ENCODE measurements at places on chromosomes 11 and 22.

DNA sequence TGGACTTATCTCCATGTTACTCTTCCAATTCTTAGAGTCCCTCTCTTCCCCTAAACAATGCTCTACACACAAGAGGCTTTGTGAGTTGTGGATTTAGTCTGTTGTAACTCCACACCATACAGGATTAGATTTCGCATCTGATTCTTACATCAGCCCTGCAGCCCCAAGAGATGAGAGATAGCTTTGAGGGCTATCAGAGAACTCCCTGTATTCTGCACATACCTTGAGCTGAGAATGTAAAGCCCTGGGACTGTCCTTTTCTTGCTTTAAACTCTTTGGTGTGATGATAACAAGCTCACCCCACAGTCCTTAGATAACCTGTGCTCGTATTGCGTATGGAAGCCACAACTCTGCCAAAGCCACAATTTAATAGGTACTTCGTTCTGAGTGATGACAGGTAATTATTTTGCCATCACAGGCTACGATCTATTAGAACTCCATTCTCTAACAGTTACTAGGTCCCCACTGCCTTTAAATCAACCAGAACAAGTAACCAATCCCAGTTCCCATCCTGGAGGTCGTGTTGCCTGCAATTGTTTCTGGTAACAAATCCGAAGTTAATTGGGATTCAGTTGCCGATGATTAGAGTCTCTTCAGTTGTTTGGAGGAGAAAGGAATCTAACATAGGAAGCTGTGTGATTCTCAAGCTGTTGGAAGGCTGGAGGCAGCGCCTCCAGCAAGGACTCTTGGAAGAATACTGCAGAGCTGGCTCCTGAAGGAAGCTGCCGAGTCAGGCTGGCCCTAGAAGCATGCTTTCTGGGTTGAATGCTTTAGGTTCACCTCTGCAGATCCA is 1.3 kb upstream of the PARVG start:
- DNase-seq = no peak

DNA sequence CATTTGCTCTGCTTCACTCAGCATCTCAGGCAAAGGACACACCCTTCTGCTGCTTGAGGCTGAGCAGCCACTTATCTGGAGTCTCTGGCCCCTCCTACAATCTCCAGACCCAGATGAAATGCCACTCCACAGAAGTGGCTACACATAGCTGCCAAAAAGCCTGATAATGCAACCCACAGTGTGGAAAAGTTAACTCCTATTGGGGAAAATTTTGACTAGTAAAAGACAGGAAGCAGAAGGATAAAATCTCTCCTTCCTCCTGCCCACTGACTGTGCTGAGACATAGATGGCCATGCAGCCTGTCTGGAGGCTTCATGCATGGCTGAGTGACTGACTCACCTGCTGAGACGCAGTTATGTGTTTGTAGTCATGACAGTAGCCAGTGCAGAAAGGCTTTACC is 92.3 kb upstream of the TEAD1 start:
- DNase-seq = no peak

DNA sequence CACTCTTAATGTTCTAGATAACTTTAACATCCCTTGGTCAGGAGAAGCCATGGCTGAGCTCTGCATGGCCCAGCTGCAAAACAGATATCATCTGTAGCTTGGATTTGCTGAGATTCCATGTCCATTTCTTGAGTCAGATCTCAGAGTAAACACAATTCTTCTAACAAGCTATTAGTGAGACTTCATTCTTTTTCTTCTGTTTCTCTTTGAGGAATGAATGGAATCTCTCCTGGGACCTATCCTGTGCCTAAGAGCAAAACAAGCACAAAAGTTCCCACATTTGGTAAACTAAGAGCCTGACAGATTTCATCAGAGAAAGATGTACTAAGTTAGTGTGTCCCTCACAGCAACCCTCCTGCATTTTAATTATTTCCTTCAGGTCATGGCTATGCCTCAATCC is 142.8 kb downstream of the MAML2 start:
- no peak for DNase-seq

DNA sequence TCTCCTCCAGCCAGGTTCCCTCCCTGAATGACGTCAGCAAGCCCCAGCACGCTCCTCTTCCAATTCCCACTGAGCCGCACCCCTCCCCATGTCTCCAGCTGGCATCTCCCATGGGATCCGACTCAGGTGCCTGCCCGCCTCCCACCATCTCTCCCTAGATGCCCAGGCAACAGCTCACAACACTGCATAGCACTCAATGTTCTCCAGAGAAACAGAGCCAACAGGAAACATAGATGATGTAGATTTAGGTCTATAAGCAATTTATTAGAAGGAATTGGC is 532.3 kb downstream of the BRD1 start:
- no peak for DNase-seq

DNA sequence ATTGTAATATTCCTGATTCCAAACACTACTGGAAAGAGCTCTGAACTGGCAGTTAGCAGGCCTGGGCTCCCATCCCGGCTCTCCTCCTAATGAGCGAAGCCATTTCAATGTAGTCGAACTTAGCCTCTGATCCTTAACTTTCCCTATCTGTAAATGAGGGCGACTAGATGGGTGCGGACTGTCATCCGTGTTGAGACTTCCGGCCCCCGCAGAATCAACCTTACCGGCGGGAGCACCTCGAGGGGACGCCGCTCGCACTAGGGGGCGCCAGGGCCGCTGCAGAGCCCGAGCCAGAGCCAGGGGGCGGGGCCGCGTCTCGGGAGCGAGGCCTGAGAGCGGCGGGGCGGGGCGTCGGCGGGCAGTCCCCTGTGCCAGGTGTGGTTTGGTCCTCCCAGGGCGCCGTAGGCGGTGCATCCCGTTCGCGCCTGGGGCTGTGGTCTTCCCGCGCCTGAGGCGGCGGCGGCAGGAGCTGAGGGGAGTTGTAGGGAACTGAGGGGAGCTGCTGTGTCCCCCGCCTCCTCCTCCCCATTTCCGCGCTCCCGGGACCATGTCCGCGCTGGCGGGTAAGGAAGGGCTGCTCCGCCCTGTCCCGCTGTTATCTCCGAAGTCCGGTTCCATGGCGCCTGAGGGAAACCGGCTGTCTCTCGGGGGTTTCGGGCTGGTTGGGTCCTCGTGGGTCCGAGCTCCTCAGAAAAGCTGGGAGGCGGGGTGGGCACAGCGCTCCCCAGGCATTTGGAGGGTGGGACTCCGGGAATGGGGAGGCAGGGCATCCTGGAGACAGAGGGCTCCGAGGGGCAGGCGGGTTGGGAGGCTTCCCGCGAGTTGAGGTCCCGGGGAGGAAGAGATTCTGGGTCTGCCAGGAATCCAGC is at the start of gene LIMK2:
LIMK2 (plus strand) TSS at position 437 of the 869 bp plus-strand sequence; CDS start at position 548, 111 bp downstream.
- DNase-seq = peak; percentile 96

GRCh38 chr22:39685336-39686177 is 115.0 kb downstream of the CACNA1I start:
- DNase-seq = no peak

DNA sequence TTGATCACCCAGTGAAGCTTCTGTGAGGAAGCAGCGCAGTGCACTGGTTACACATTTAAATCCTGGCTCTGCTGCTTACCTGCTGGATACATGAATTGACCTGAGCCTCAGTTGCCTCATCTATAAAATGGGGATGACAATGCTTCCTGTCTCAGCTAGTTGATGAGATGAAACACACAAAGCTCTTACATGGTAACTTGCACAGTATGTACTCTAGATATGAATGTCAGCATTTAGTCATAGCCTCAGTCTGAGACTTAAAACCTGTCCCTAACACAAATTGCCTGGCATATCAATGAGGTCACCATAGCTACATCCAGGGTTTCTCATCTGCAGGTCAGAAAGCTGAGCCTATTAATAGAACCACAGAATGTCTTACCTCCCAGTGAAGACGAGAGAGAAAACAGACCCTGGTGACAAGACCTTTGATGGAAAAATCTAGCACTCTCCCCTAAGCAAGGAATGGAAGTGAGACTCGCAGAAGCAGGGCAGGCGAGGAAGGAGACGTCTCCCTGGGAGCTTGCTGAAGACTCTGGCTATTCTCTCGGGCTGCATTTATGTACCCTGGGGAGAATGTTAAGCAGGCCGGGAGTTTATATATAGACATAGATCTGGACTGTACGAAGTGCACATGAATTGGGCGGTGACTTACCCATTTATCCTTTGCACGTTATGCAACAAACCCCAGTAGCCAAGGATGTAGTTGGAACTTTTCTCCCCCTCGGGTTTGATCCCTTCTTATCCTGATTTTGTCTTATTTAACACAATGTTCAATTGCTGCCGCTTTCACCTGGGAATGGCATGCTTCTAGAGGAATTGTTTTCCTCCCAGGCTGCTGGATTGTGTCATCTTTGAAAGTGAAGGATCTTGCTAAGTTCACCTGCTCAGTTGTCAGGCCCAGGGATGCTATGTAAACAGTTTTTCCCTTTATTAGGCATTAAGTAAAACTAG is 18.0 kb downstream of the SDHAF2 start:
- DNase-seq = no peak

DNA sequence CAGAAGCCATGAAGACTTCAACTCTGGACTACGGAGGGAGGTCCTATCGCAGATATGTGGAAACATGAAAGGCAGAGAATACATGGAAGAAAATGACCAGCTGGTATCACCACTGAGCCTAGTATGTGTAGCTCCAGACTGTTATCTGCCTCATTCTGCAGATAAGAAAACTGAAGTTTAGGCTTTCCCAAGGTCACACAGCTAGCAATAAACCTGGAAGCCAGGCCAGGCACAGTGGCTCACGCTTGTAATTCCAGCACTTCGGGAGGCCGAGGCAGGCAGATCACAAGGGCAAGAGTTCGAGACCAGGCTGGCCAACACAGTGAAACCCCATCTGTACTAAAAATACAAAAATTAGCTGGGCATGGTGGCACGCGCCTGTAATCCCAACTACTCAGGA is 15.6 kb upstream of the VWCE start:
- no peak for DNase-seq

DNA sequence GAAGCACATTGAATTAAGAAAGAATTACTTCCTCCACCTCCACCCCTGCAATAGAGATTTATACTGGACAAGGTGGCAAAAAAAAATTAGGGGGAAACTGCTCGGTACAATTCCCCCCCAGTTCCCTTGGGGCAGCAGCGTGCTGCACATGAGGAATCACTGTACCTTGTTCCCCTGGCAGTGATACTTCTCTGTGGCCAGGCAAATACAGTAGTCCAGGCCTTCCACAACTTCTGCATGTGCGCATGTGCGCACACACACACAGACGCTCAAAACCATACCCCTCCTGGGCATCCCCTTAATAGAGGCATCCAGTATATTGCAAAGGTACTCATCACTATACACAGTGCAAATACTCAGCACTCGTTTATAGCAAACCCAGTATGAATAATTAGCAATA is 68.9 kb downstream of the ARFGAP2 start:
- DNase-seq = no peak

- DNase-seq = no peak
Measured at GRCh38 chr22:22318723-22319465, 74.3 kb downstream of the VPREB1 start.

GRCh38 chr22:38873469-38874411 is 1.7 kb upstream of the CBX6 start:
- DNase-seq = no peak

DNA sequence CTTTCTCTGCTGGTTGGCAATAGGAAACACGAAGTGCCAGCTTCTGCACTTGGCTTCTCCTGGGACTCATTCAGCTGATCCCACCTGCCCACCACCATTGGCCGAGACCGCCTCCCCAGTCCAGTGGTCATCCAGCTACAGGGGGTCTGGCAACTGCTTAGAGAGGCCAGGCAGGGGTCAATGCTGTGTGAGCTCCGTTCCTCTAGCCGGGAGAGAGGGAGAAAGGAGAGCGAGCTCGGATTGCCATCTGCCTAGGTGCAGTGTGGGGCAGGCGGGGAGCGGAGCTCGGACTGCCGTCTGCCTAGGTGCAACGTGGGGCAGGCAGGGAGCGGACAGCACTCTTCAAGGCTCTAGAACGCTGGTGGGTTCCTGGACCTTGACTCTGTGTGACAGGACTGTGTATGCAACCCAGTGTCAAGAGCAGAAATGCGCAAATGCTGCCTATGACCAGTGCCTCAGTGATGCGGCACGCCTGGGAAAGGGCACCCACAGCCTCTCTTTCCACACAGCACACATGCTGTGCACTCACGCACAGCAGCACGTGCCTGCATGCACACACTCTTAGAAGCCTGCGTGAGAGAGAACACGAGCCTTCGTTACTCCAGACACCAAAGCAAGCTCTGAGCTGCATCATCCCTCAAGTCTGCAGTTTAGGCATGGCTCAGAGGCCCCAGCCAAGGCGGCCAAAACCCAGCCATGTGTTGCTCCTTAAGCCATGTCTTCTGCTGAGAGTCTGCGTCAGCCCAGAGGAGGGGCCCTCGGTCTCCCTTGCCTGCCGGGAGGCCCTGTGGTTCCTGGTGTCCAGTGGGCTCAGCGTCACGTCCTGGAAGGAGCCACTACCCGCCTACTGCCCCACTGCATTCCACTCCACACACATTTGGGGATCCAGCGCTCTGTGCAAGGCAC is 26.8 kb upstream of the JAM3 start:
- DNase-seq = no peak

GRCh38 chr22:48491451-48491941 is 1336.2 kb downstream of the BRD1 start:
- DNase-seq = no peak

GRCh38 chr11:73170140-73170539 is 28.0 kb upstream of the FCHSD2 start:
- no peak for DNase-seq

GRCh38 chr22:48797731-48798130 is 1029.9 kb downstream of the BRD1 start:
- no peak for DNase-seq

DNA sequence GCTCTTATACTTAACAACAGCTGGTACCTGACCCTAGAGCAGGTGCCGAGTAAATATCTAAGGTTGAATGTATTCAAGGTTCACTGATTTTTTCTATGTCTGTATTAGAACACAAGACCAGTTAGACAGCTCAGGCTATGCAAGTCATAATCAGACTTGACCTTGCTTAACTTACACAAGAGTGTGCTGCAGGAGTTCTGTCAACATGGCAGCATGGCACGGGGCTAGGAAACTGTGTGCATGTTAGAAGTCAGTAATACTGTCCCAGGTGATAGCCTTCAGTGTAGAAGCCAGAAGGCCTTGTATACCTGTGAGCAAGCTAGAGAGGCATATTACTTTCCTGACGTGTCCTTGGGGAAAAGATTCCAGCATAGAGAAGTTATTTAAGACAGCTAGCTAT is 253.1 kb downstream of the FAT3 start:
- no peak for DNase-seq

DNA sequence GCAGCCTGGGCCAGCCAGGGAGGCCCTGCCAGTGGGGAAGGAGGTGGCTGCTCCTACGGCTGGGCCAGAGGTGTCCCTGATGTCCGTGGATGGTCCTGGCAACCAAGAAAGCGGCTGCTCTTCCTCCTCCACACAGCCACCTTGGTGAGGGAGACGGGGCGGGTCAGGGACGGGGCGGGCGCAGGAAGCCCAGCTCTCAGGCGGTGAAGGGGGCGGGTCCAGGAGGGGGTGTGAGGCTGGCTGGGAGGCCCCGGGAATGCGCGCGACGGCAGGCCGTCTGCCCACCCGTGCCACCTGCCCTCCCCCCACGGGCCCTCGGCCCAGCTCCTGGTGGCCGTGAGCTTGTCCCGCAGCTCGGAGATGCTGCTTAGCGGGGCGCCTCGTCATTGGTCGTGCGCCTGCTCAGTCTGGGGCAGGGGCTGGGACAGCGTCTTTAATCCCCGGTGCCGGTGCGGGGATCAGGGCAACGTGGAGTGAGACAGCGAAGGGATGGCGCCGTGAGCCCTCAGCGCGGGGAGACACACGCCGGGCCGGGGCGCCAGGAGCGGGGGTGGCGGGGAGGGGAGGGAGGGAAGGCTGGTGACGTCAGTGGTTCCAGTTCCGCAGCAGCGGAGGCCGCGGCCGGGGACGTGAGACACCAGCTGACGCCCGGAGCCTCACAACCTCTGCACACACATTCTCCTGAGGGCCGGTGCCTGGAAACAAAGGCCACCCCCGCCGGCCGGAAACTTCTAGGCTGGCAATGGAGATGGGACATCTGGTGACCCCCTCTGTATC is 6.7 kb upstream of the BRSK2 start:
- peak; percentile 71 for DNase-seq
